ENCODE measurements at places on chromosomes 7 and 10.

DNA sequence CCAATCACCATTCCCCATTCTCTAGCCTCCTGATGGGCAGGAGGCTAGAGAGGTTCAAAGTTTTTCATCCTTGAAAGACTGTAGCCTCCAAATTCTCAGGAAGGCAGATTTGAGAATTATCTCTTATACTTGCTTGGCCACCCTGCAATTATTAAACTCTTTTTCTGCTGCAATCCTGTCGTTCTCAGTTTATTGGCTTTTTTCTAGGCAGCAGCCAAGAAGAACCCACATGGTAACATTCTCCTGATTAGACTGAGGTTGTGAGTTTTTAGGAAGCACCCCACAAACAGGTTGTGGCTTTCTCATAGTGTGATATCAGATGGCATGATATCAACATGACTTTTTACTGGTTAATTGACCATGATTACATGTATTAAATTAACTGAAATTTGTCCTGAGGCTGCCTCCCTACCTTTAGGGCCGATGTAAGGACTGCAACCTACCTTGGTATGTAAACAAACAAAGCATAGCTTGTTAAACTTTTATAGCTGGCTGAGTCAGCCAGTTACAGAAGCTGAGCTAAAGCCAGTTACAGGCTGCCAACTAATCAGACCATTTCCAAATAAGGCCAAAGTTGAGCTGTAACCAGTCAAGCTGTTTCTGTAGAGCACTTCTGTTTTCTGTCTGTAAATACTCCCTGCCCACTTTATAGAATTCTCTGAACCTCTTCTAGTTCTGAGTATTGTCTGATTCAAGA is 3.2 kb upstream of the ZNF248 start:
- peak; percentile 39 for DNase-seq

DNA sequence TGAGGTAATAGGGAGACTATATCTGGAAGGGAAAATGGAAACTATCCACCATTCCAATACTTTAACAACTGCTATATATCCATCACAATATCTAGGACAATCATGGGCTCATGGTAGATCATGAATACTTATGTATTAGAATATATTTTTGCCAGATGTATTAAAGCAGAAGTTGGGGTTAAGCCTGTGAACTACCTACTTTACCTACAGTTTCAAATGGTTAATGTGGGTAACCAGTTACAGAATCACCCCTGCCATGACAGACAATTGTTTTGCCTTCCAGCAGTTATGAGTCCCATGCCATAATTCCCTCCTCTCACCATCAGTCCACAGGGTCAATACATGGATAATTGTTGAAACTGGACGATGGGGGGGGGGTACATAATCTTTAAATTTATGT is 29.9 kb upstream of the RAPGEF5 start:
- no peak for DNase-seq

GRCh38 chr10:70432561-70433263 is 8.8 kb downstream of the NODAL start:
- no peak for DNase-seq

GRCh38 chr10:51668336-51668689 is 31.1 kb downstream of the CSTF2T start:
- no peak for DNase-seq

All from SW480 (cell line).